ENCODE measurements at places on chromosomes 4 and X. TPM values are rescaled to one million over a fixed set of nuclear protein-coding genes. Genes with fewer than 3 reads are reported as not detected.

GRCh38 chr4:21992330-21992729 is 43.8 kb upstream of the KCNIP4 start:
- H3K4me1 ChIP-seq = no peaks in the 10 kb centered on the region
- no peaks in the 10 kb centered on the region for H3K36me3 ChIP-seq
- DNase-seq = no peak
- H3K27me3 ChIP-seq = no peaks in the 10 kb centered on the region
- H3K27ac ChIP-seq = no peak overlapping the region
- no peak overlapping the region for H3K4me3 ChIP-seq

Gene DCAF4L1
- total RNA-seq = 0.42 TPM

- H3K27me3 ChIP-seq = no peaks in the 10 kb centered on the region
- peak overlapping the region; percentile 96 for H3K4me3 ChIP-seq
- DNase-seq = no peak
- peak overlapping the region; percentile 92 for H3K27ac ChIP-seq
These were observed 81.5 kb upstream of the CD99 start for GRCh38 chrX:2609431-2610238.

GRCh38 chr4:53619431-53619830 is 28.1 kb upstream of the LNX1 start:
- DNase-seq = no peak
- no peaks in the 10 kb centered on the region for H3K4me1 ChIP-seq
- H3K27ac ChIP-seq = no peak overlapping the region

DNA sequence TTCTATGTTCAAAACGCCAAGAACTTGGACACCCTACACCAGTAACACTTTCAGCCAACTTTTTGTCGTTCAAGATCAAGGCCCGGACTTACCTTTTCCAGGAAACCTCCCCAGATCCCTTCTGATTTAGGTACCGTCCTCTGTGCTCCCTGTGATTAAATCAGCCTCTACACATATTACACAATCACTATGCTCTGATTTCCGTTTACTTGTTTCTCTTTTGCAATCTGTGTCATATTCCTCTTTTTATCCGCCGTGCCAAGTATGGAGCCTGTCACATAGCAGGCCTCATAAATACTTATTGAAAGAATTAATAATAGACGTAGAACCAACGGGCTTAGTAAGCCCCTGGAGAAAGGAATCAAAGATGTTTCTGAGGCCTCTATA is 722 bp upstream of the TMEM33 start:
- peaks cover 12% of the 10 kb centered on the region for H3K36me3 ChIP-seq
- peak overlapping the region; percentile 80 for H3K27ac ChIP-seq
- peaks cover 15% of the 10 kb centered on the region for H3K4me1 ChIP-seq
- DNase-seq = no peak
- H3K27me3 ChIP-seq = no peaks in the 10 kb centered on the region
